ENCODE measurements at places on chromosomes 3 and 15.

DNA sequence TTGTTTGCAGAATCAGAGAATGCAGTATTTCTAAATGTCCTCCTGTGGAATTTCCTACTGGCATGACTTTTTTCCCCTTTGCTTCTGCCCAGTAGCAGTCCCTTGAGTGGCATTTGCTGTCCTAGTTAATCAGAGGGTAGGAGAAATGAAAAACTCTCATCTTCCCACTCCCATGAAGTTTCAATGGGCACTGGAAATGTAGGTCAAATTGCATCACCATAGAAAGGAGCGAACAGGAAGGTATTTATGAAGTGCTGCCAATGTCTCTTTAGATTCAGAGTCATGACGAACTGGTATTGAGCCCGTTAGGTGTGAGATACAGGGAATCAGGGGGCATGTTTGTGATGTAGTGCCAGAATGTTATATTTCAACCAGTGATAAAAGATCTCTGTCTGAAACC, 23.2 kb downstream of the ATXN7 start:
- no peak for DNase-seq

DNA sequence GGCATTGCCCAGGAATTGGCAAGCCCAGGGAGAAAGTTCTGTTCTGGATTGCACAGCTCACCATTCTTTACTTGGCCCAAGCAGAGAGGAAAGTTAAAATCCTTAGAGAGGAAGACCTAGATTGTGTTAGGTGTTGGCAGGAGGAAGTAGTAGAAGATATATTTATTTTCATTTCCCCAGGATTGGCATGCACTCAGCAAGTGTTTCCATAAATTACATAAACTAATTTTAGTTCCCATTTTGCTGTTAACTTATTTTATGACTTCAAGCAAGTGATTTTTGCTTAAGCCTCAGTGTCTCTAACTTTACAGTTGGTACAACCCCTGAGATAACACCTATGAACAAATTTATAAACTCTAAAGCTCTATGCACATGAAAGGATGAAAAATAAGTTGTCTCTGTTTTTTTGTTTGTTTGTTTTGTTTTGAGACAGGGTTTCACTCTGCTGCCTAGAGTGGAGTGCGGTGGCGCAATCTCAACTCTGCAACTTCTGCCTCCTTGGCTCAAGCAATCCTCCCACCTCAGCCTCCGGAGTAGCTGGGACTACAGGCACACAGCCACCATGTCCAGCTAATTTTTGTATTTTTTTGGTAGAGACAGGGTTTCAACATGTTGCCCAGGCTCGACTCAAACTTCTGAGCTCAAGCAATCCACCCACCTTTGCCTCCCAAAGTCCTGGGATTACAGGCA, 31.2 kb upstream of the TOP2B start:
- DNase-seq: no peak

DNA sequence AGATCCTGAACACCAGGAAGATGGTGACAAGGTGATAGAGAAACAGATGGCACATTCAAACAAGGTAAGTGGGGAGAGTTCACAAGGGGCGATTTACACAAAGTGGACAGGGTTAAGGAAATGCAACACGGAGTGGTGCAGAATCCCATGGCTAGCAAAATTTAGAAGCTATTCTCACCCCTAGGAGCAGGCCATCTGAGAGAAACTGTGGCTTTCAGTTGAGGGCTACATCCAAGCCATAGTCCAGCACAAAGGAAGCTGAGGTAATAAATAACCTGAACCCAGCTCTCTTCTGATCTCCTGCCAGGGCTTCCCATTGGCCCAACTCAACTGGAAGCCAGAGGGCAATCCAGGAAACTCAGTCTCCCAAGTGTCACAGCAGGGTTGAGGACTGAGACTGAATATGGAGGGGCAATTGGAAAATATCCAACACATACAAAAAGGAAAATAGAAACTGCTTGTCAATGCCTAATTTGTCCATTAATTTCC, 1.2 kb upstream of the ZNF445 start:
- DNase-seq: no peak

DNA sequence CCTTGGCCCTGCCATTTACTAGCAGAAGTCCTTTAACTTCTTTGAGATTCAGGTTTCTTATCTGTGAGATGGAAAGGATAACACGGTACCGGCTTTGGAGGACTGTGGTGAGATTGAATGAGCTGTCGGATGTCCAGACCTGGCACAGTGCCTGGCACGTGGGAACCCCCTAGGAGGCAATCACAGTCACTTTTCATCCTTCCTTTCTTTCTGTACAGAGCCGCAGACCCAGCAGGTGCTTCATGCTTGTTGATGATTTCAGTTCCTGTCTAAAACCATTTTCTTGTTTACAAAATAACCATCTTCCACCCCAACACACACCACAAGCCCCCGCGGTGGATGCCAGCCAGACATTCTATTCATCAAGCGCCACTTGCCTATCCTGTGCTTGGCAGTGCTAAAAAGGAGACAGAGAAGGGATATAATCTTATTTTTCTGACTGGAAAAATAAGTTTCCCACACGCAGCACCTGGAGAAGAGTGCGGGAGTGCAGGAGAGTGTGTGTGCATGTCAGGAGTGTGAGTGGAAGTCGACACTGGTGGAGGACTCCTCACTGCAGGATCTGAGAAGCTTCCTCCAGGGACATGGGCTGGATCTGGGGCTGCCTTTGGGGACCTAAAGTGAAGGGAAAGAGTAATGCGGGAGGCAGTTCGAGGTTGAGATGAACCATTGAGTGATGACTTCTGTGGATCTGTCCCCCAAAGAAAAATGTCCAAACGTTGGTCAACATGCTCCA, 85.7 kb downstream of the ST6GAL1 start:
- DNase-seq: no peak

DNA sequence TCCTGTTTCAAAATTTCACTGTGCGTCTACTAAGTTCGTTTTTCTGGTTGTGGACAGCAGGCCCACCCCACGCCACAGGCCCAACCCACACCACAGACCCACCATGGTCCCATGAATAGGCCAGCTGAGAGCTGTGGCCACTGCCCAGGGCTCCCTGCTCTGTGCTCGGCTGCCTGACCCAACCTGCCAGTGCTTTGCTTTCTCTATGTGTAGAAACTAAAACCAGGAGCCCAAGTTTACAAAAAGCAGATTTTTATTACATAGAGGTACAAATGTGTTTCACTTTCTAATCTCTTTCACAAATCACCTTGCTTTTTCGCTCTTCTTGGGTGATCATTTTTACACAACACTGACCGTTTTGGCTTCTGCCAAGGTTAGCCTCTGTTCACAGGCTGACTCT, 69.1 kb downstream of the HERC2 start:
- DNase-seq: no peak

DNA sequence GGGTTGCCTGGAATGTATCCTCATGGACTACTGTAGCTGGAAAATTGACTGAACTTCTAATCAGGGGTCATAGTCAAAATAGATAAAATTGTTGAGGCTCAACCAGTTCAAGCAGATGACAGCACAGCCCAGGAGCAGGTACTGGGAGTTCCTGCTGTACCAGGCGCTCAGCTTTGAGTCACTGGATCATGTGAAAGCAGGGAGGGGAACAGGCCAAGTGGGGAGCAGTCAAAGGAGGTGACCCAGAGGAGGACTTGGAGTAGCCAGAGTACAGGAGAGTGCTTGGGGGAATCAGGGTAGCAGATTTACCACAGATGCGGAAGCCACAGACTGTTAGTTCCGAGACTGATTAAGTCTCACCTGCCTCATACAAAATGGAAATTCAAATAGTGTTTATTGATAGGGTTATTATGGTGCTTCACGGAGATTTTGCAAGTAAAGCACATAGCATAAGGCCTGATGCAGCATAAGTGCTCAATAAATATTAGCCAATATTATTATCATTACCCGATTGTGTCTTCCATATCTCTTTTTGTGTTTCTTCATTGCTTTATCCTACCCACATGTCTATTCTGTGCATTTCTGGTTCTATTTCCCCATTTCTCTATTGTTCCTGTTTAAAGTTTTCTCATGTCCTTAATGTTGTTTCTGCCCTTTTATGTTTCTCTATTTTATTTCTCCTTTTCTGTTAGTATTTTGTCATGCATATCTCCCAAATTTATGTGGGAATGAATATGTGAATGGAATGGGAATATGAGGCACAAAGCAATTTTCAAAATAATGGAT, 369.2 kb upstream of the MCTP2 start:
- no peak for DNase-seq

- DNase-seq: no peak
Measured at GRCh38 chr3:191176038-191176785, 22.8 kb upstream of the OSTN start.

- peak; percentile 74 for DNase-seq
Measured at GRCh38 chr3:45182915-45183871, 37.0 kb upstream of the CDCP1 start.

All from iPS-NIHi11 (cell line).